Left kidney (tissue), 8 donors: ENCODE measurements at places on chromosomes 6 and 20.

- no peak for DNase-seq
These were observed 9.6 kb downstream of the C6orf136 start for GRCh38 chr6:30656513-30656912.

- no peak for DNase-seq
These were observed 3.7 kb upstream of the SH3BGRL2 start for GRCh38 chr6:79627422-79627821.

DNA sequence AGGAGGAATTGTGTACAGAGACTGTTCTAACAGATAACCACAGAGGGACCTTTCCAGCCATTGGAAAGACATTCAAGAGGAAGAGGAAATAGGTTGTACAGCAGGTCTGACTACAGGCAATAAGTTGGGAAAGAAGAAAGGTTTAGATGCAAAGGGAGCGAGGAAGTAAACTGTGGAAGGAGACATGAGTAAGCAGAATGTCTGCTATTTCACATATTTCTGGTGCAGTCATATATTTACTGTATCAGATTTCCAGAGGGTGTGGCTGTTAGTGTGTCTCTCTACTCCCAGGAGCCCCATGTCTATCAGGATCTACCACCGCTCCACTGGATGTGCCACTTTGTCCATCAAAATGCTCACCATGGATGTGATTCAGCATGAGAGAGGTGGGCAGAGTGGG, 25.9 kb downstream of the MRS2 start:
- DNase-seq, result no peak

DNA sequence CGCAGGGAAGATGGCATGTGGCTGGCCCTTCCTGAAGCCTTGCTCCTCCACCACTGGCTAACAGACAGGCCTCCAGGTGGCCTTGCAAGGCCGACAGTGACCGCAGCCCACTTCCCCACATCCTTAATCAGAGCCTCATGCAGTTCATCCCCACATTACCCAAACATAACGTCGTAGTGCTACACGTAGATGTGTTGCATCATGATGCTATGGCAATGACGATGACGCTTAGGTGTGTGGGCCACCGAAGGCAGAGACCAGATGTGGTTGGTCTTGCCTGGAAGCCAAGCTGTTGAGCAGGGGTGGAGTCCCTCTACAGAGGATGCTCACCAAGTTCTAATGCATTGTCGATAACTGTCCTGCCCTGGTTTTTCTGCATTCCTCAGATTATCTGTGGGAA, 5.6 kb downstream of the CD93 start:
- no peak for DNase-seq

- no peak for DNase-seq
These were observed 27.9 kb downstream of the TRAM2 start for GRCh38 chr6:52548999-52549398.

- DNase-seq, result no peak
These were observed 25.6 kb upstream of the FUCA2 start for GRCh38 chr6:143536866-143537691.

GRCh38 chr20:31915491-31916280, 36.2 kb downstream of the PDRG1 start:
- DNase-seq, result no peak

- DNase-seq, result no peak
These were observed 17.4 kb downstream of the HSPA12B start for GRCh38 chr20:3749689-3750531.

- DNase-seq, result no peak
These were observed 128.5 kb downstream of the HFE start for GRCh38 chr6:26215585-26216358.

DNA sequence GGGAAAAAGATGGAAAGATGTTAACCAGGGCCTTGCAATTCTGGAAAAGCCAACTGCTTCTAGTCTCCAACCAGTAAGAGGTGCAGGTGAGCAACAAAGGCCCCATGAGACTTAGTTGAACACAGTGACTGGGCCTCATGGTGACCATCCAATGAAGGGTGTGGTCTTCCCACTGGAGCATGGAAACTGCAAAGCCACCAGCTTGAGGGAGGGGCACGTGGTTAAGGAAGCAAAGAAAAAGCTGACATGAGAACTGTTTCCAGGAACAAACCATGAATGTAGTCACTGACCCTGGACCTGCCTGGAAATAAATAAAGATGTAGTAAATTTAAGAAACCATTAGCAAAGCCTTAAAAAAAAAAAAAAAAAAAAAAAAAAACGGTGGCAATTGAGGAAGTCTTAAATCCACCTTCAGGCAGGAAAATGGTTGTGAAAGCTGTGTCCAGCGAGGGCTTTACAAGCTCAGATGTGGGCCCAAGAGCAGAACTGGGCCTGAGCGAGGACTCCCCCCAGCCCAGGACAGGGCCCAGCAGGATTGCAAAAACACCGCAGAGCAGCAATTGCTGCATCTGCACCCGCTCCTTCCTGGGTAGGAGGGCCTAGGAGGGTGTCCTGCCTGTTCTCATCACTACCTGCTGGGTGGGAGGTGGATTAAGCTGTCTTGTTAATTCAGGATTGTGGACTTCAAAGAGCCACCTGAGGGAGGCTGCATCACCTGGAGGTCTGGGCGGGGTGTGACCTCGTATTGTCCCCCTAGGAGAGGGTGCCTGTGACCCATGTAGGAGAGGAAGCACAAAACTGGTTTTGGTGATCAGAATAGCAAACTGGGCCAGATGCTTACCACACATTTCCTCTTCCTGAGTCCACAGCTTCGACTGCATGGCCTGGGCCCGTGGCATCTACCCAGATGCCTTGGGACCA, 10.3 kb downstream of the GFRA4 start:
- no peak for DNase-seq

- DNase-seq, result no peak
These were observed 1.1 kb downstream of the AMD1 start for GRCh38 chr6:110875548-110876169.

DNA sequence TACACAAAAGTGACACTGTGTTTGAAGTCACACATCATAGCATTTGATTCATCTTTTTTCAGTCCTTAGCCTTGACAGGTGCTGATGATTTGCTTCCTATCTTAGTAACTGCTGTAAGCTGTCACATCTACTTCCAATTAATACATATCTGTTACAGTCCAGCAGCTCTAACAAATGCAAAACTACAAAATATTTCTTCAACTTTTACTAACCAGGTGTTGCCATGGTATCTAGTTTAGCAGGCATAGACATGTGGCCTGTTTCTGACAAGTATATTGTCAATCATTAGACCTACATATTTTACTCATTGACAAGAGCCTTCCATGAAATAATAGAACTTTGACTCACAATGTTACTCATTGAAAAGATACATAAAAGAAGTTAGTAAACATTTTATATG, 1159.7 kb downstream of the GRIK2 start:
- DNase-seq, result no peak

GRCh38 chr6:47349931-47350330, 40.2 kb upstream of the TNFRSF21 start:
- DNase-seq, result no peak

DNA sequence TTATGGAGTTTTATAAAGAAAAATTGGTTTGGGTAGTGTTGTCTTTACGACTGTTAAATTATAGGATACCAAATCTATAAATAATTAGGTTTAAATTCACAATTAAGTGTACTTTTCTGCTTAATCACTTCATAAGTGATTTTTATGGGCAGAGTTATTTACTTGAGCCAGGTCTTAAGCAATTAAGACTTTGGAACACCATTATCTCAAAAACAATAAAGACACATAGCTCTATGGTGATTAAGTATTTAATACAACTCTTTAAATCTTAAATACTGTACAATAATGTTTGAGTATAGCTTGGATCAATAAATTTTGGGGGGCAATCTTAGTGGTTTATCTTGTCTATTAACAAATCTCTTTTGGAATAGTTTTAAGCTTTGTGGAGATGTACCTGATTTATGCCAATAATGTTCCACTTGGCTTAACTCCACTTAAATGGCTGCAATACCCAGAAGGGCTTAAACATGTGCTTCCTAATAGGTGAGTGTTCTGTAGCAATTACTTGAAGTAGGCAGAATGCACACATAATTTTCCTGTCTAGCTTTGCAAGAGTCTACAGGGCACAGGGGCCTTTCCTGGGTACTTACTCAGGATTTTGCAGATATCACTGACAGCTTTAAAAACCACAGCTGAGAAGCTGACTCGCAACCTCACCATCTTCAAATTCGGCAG, 7.5 kb downstream of the FERMT1 start:
- no peak for DNase-seq

DNA sequence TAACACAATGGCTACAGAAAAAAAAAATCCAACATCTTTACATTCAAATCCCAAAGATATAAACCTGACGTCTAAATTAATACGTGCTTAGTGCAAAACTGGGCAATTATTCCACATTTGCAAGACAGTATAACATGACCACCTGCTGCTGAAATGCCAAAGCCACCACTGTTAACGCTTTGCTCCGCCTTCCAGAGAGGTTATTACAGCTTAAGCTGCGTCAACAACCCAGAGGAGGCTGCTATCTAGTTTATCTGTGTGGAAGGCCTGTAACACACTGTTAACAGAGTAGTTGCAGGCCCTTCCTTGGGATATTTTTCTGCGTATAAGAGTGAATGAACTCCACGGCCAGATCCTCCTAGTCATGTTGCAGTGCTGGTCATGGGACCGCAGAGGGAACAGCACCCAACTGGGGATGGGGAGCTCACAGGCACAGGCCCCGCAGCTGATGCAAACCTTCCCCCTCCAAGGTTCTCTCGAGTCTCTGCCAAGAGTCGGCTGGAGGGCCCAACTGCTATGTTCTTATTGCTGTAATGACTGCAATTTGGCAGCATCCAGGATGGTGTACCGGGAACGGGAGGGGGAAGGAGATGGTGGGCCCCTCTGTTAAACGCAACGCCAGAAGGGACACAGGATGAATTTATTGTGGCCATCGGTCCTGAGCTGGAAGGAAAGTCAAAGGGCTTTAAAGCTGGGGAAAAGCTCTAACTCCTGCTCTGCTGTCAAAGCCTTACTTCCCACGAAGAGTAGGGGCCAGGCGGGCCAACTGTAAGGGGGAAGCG, 993 bp upstream of the NCOA7 start:
- DNase-seq, result peak; percentile 46

DNA sequence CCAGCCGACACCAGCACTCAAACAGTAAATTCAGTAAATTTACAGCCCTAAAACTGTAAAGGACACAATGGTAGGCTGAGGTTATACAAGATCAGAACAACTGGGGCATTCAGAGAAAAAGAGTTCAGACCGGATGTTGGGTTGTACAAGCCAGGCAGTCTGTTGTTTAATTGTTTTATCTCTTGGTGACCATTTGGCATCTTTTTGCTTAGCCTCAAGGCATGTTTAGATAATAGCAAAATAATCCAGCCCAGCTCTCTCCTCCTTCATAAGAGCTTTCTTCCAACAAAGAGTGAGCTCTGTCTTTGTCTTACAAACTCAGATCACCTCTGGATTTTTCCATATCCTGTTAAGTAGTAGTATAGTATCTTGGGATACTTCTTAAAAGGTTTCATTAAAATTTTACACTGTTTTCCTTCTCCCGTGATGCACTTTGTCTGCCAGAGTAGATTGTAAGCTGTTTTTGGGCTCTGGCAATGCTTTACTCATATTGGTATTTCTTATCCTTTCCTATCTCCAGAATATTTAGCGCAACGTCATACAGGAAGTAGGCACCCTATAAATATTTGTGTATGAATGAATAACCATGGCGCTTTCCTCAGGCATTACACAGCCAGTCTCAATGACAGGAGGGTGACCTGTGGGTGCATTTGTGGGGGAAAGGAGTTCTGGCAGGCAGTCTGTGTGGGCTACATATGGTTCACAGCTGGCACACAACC, 35.6 kb upstream of the TRAM2 start:
- no peak for DNase-seq

DNA sequence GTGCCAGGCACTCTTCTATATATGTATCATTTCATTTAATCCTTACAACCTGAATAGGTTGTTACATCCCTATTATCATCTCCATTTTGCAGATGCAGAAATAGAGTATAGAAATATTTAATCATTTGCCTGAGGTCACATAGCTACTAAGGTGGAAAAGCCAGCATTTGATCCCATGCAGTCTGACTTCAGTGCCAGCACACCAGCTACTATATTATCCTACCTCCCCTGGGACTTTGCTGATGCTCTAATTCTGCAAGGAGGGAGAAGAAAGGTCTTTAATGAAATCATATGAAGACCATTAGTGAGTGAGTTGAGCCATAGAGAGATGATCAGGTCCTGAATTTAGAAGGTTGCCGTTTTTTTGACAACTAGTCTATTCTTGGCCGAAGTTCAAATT, 53.7 kb downstream of the TOP1 start:
- no peak for DNase-seq

DNA sequence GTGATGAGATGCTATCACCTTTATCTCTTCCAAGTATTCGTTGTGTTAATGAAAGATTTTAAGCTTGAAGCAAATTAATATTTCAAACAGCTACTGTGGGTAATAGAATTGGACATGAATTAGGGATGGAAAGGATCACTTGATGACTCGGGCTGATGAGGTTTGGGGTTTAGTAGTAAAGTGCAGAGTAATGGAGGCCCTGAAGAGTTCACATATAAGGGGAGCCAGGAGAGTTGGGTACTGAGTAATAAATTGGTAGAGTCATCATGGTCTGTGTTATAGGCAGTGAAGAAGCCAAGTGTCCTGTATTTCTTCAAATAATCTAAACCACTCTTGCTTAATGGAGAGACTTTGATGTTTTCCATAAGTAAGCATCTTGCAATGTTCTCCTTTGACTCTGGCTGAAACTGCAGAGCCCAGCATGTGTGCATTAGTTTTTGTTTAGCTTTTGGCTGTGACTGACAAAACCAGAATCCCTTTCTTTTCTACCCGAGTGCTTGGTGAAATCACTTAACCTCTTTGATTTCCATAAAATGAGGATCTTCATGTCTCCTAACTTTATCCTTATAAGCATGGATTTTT, 57.6 kb downstream of the L3MBTL3 start:
- no peak for DNase-seq

DNA sequence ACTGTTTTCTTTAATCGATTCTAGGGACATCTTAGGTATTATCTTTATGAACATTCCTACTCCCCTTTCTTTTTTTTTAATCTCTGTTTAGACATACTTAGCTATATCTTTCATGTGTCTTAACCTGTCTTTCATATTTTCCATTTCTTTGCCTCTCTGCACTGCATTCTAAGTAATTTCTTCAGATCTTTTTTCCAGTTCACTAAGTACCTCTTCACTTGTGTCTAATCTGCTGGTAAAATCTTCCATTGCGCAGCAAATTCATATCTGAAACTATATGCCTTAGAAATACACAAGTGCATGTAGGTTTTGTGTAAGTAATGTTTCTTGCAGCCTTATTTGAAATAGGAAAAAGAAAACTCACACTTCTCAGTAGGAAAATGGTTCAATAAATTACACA, 165.4 kb upstream of the BTBD3 start:
- DNase-seq, result no peak

GRCh38 chr6:164991573-164991972, 317.8 kb downstream of the C6orf118 start:
- DNase-seq, result no peak

DNA sequence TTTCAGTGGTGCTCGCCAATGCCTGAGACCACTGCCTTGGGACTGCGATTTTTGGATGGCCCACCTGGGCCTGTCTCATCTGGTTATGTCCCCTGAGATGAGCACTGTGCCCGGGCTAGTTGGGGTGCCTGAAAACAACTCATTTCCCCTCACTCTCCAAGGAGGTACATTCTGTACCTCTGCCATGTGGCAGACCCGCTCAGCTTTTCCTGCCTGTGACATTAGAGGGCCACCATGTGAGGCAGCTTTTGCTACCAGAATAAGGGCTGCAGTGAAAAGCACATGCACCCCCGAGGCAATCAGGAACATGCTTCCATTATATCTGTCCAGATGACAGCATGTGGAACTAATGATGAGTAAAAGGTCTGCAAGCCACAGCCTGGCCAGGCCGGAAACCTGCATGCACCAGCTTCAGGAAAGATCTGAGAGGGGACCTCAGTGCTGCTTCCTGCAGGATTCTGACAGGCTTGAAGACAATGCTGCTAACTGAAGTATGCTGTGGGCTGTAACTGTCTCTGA, 11.3 kb upstream of the SRSF6 start:
- DNase-seq, result no peak
